PC-9 (cell line): ENCODE measurements at places on chromosomes 7 and 10. TPM values are rescaled to one million over a fixed set of nuclear protein-coding genes. Genes with fewer than 3 reads are reported as not detected.

CREB5 gene
- total RNA-seq: 1.0 and 2.1 TPM in 2 replicates

DNA sequence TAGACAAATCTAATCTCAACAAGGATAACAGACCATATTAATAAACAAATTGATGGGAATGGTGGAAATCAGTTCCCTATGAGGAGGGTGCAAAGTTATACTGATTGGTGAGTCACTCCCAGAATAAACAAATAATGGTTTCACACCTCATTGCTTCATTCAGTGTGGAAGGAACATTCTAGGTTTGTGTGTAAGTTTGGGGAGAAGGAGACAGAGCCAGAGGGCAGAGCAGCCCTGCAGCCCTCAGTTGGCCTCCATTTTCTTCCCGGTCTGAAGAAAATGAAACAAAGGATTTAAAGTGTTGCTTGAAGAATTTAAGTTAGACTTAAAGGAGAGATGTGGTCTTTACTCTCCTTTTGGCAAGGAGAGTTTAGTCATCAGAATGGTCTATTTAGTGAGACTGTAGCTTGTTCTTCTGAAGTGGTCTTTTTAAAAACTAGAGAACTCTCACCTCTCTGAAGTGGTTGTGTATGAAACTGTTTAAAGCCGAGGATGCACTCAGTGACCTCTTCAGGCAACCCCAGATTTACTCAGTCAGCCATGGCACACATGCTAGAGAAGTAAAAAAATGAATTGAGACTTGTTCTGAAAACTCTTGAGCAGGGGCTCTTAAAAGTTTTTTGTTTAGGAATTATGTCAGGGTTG is 27.2 kb downstream of the IKZF1 start:
- no peak overlapping the region for H3K4me3 ChIP-seq
- H3K36me3 ChIP-seq: no peaks in the 10 kb centered on the region
- peaks cover 74% of the 10 kb centered on the region for H3K27me3 ChIP-seq
- no peak for DNase-seq

- peaks cover 10% of the 10 kb centered on the region; the same call in 1 of the 2 replicates for H3K4me1 ChIP-seq
- H3K27me3 ChIP-seq: no peaks in the 10 kb centered on the region
- no peak overlapping the region for H3K4me3 ChIP-seq
- no peak overlapping the region for H3K27ac ChIP-seq
- no peaks in the 10 kb centered on the region for H3K36me3 ChIP-seq
- DNase-seq: no peak
Measured at GRCh38 chr7:19665399-19666008, 43.3 kb downstream of the POLR1F start.

GRCh38 chr7:91064052-91064451 is 200.2 kb upstream of the FZD1 start:
- no peaks in the 10 kb centered on the region for H3K4me1 ChIP-seq
- DNase-seq: no peak
- H3K36me3 ChIP-seq: no peaks in the 10 kb centered on the region
- H3K27me3 ChIP-seq: no peaks in the 10 kb centered on the region

- H3K36me3 ChIP-seq: no peaks in the 10 kb centered on the region
- no peaks in the 10 kb centered on the region for H3K27me3 ChIP-seq
- DNase-seq: no peak
- no peak overlapping the region for H3K27ac ChIP-seq
Measured at GRCh38 chr7:151334628-151335027, 7.0 kb upstream of the NUB1 start.

DNA sequence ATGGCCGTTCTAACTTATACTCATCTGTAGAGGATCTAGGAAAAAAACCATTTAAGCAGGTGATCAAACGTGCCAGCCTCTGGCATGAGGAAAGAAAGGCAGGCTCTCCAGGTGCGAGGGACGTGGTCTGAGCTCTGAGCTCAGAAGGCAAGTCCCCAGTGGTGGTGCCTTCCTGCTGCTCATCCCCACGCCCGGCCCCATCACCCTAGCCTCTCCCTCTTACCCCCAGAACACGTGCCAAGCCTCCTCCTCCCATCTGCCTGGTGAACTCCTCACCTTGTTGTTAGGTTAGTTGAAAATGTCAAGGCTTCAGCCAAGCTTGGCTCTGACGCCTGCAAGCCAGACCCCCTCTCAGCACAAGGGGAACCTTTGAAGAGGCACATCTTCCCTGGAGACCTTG is 571.2 kb upstream of the MKI67 start:
- no peaks in the 10 kb centered on the region for H3K36me3 ChIP-seq
- DNase-seq: no peak
- no peak overlapping the region for H3K4me3 ChIP-seq
- no peaks in the 10 kb centered on the region for H3K4me1 ChIP-seq

APBB1IP gene
- not detected in 2 replicates for total RNA-seq

DNA sequence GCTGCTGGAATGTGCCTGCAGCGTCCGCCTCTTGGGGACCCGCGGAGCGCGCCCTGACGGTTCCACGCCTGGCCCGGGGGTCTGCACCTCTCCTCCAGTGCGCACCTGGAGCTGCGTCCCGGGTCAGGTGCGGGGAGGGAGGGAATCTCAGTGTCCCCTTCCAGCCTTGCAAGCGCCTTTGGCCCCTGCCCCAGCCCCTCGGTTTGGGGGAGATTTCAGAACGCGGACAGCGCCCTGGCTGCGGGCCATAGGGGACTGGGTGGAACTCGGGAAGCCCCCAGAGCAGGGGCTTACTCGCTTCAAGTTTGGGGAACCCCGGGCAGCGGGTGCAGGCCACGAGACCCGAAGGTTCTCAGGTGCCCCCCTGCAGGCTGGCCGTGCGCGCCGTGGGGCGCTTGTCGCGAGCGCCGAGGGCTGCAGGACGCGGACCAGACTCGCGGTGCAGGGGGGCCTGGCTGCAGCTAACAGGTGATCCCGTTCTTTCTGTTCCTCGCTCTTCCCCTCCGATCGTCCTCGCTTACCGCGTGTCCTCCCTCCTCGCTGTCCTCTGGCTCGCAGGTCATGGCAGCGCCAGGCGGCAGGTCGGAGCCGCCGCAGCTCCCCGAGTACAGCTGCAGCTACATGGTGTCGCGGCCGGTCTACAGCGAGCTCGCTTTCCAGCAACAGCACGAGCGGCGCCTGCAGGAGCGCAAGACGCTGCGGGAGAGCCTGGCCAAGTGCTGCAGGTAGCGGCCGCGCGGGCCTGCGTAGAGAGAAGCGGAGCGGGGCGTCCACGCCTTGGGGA is 645 bp downstream of the SLC26A4 start:
- no peaks in the 10 kb centered on the region for H3K36me3 ChIP-seq
- DNase-seq: peak; percentile 69
- peak overlapping the region; percentile 58 for H3K4me3 ChIP-seq
- no peaks in the 10 kb centered on the region for H3K27me3 ChIP-seq
- H3K27ac ChIP-seq: no peak overlapping the region

GRCh38 chr10:96287392-96288105 is 16.2 kb upstream of the BLNK start:
- no peak for DNase-seq
- no peak overlapping the region for H3K4me3 ChIP-seq
- no peaks in the 10 kb centered on the region for H3K4me1 ChIP-seq
- no peaks in the 10 kb centered on the region for H3K27me3 ChIP-seq
- H3K36me3 ChIP-seq: no peaks in the 10 kb centered on the region

DNA sequence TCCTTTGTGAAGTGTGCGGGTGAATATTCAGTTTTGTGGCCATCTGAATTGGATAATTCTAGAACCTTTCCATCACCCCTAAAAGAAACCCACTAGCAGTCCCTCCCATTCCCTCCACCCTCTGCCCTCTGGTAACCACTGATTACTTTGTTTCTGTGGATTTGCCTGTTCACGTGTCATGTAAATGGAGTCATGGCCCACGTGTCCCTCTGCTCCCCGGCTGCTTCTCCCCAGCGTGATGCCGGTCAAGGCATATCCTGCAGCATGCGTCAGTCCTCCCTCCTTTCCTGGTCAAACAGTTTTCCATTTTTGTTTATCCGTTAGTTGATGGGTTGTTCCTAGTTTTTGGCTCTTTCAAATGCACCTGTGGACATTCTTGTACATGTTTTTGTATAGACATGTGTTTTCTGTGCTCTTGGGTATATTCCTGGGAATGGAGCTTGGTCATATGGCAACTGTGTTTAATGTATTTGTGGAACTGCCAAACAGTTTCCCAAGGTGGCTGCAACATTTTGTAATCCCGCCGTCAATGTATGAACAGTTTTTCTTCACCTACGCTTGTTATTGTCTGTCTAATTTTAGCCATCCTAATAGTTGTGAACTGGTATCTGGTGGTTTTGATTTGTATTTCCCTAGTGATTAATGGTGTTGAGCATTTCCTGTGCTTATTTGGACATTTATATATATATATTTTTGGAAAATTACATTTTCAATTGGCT is 22.4 kb downstream of the PPP2R2D start:
- H3K27ac ChIP-seq: no peak overlapping the region
- no peaks in the 10 kb centered on the region for H3K4me1 ChIP-seq
- no peak overlapping the region for H3K4me3 ChIP-seq
- H3K27me3 ChIP-seq: no peaks in the 10 kb centered on the region

- no peak for DNase-seq
- H3K4me1 ChIP-seq: no peaks in the 10 kb centered on the region
Measured at GRCh38 chr7:49244543-49244942, 320.2 kb downstream of the CDC14C start.

GRCh38 chr7:158559356-158559755 is 28.3 kb downstream of the PTPRN2 start:
- DNase-seq: no peak
- no peaks in the 10 kb centered on the region for H3K4me1 ChIP-seq
